ENCODE measurements at places on chromosomes 7 and 10.

DNA sequence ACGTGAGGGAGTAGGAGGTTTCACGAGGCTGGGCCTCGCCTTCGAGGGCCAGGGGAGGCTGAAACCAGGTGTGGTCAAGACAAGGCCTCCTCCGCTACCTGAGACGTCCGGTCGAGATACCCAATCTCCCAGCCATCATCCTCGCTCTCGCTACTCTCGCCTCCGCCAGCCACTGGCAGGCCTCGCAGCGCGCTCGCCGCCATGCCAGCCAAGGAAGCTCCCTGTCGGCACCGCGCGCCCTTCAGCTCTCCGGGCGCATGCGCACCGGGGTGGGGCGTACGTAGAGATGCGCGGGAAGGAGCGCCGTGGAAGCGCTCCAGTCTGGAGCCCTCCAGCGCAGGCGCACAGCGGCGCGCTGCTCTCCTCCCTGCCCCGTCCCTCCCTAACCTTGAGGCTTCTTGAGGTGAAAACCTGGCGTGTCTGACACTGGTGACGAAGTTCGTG is at the start of gene ASZ1:
Gene ASZ1, minus strand, starts transcription at position 236 of the 444 bp plus-strand sequence. Its CDS starts 33 bp downstream, at position 203.
- no peak for DNase-seq

DNA sequence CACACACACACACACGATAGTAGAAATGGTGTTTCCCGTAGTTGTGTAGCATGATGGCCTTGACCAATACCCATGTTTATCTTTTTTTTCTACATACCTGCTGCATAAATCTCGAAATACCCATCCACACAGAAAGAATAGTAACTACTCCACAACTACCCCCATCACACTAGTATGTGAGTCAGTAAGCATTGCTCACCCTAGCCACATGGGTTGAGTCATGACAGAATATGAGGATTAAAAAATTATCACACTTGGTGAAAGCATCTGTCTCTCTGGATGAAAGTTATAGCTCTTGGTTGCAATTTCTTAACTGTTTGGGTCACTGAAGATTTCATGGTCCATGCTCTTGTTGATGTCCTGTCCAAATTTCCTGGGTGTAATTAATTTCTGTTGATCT is 103.4 kb upstream of the MDFIC start:
- no peak for DNase-seq

GRCh38 chr7:17957871-17958270 is 17.6 kb upstream of the SNX13 start:
- no peak for DNase-seq

DNA sequence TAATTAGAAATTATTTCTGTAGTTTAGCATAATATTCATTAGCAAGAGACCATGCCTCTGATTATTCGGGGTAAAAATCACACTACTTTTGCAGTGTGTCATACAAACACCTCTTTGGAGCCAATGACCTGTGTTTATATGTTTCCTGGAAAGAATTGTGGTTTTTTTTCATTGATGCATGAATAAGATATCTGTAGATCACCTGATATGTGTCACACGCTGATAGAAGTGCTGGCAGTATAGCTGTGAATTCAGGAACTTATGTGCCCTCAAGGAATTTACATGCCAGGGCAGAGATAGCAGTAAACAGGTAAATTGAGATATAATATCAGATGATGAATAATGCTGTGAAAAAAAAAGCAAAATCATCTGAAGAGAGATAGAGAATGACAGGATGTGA is 118.2 kb downstream of the VPS50 start:
- no peak for DNase-seq

GRCh38 chr10:126937026-126937425 is 31.8 kb downstream of the DOCK1 start:
- DNase-seq, result no peak

DNA sequence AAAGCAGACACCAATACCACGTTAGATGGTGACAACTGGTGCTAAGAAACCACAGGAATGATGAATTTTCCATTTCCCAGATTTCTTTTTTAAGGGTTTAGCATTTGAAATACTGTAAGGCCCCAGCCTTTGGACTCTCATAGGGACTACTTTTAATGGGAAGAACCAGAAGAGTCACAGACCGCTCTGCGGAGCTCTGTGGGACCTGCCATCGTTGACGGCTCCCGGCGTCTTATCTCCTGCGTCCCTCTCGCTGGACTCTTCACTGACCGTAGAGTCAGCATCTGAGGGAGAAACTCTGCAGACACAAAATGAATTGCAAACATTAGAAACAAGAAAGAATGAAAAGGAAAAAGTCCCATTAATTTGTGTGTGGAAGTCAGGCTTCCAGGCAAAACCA is 81.4 kb upstream of the ATP6V0A4 start:
- DNase-seq, result no peak

Data from NCI-H1092 (cell line).